ENCODE measurements at places on chromosomes 3 and 15. TPM values are rescaled to one million over a fixed set of nuclear protein-coding genes. Genes with fewer than 3 reads are reported as not detected.

The SYNM gene
- polyA plus RNA-seq: 5.4 TPM

DNA sequence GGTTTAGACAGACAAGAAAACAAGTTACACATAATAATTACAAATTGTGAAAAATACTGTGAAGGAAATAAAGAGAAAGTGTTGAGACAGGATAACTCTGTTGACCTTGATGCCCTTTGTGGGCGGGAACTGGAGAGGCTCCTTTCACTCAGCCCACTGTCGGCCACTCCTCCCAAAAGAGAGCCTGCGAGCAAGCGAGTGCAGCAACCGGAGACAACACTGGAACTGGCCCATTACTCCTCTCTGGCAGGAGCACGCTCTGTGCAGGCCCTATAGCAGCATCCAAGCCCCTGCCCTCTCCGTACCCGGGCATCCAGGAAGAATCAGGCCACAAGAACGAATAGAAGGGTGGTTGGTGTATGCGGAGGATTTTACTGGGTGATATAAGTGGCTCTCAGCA is 16.2 kb upstream of the DUT start:
- no peaks in the 10 kb centered on the region for H3K4me1 ChIP-seq

The RBPMS2 gene
- polyA plus RNA-seq: 213 TPM

DNA sequence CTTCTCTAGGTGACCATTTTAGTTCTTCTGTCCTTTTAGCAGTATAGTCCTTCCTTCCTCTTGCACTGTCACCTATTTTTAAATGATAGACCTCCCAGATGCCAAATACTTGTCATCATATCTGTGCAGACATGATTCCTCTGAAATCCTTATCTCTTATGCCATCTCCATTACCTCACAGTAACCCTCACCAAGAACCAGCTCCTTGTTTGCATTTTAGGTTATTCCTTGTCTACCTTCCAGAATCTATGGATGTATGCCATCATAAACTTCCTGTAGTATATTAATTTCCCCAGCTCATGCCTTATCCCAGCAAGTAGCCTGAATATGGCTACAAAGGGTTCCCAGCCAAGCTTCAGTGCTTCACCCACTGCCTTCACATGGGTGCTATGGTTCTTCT is 1347.2 kb downstream of the ROBO1 start:
- no peaks in the 10 kb centered on the region for H3K4me1 ChIP-seq
- H3K27me3 ChIP-seq: no peaks in the 10 kb centered on the region
- no peak for DNase-seq
- no peaks in the 10 kb centered on the region for H3K36me3 ChIP-seq
- H3K27ac ChIP-seq: no peak overlapping the region

- H3K27ac ChIP-seq: no peak overlapping the region
- no peaks in the 10 kb centered on the region for H3K27me3 ChIP-seq
- H3K4me3 ChIP-seq: no peak overlapping the region
- H3K4me1 ChIP-seq: no peaks in the 10 kb centered on the region
Observed at GRCh38 chr15:92289733-92290132, 103.9 kb upstream of the ST8SIA2 start.

The KBTBD13 gene
- polyA plus RNA-seq: 5.0 TPM

DNA sequence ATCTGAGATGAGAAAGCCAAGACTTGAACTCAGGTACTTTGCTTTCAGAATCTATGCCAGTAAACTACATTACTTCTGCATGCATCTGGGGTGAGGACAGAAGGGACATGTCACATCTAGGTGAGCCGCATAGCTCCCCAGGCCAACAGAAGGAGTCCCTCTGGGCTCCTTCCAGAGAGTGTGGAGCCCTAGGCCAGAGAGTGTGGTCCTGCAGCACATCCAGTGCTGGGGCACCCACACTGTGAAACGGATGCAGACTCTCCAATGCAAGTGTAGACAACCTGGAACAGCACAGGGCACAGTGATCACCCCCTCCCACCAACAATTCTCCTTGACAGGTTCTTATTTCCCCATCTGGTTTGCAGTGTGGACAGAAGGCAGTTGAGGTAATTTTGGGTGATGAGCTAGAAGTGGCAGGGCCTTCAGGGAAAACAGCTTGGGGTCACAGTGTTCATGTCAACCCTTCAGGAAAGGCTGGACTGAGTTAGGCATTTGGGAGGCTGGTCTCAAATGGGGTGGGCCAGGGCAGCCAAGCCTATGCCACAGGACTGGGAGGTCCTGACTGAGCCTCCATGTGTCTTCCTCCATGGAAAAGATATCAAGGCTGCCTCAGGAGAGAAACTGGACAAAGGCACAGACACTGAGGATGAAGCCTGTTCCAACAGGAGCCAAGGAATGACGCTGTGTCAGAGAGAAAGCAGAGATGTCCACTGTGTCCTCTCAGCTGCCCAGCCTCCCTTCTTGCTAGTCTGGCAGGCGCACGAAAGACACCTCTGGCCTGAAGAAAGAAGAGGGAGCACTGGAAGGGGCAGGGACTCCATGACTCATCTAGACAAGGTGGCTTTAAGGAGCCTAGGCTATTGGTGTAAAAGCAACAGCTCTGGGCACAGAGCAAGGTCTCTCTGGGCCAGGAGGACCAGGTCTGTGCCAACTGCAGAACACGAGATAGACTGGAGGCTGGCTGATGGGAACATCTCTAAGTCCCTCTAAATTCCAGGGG is 1.7 kb downstream of the PLCD1 start:
- no peaks in the 10 kb centered on the region for H3K36me3 ChIP-seq
- H3K27ac ChIP-seq: no peak overlapping the region
- no peak overlapping the region for H3K4me3 ChIP-seq
- DNase-seq: no peak

The EIF5A2 gene
- polyA plus RNA-seq: 12.2 TPM

The ST8SIA2 gene
- 4.5 TPM for polyA plus RNA-seq

DNA sequence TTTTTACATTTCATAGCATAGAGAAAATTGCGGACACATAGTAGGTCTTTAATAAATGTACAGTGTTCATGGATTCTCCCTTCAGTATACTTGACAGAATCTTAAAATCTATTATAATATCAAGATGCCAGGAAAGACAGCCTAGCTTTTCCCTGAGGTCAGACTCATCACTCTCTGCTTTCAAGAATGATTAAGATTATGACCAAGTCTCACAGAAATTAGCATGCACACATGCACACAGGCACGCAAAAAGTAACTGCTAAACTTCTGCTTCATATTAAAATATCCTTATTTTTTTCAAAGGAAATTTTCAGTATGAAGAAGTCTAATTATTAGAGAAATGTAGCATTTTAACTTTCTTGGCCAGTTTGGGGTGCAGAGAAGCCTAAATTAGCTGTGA is 493.8 kb upstream of the NECTIN3 start:
- no peak overlapping the region for H3K4me3 ChIP-seq
- H3K36me3 ChIP-seq: no peaks in the 10 kb centered on the region
- H3K27ac ChIP-seq: no peak overlapping the region
- no peak for DNase-seq
- H3K27me3 ChIP-seq: no peaks in the 10 kb centered on the region

GRCh38 chr15:92400980-92401787 is 7.5 kb downstream of the ST8SIA2 start:
- H3K27ac ChIP-seq: no peak overlapping the region
- no peaks in the 10 kb centered on the region for H3K36me3 ChIP-seq
- H3K27me3 ChIP-seq: no peaks in the 10 kb centered on the region

The GOLGA8G gene
- polyA plus RNA-seq: not detected

- no peak overlapping the region for H3K4me3 ChIP-seq
- H3K4me1 ChIP-seq: no peaks in the 10 kb centered on the region
- H3K27ac ChIP-seq: no peak overlapping the region
- no peaks in the 10 kb centered on the region for H3K36me3 ChIP-seq
- DNase-seq: no peak
- H3K27me3 ChIP-seq: peaks cover 91% of the 10 kb centered on the region
Observed at GRCh38 chr15:66254951-66255676, 1.6 kb upstream of the MEGF11 start.

DNA sequence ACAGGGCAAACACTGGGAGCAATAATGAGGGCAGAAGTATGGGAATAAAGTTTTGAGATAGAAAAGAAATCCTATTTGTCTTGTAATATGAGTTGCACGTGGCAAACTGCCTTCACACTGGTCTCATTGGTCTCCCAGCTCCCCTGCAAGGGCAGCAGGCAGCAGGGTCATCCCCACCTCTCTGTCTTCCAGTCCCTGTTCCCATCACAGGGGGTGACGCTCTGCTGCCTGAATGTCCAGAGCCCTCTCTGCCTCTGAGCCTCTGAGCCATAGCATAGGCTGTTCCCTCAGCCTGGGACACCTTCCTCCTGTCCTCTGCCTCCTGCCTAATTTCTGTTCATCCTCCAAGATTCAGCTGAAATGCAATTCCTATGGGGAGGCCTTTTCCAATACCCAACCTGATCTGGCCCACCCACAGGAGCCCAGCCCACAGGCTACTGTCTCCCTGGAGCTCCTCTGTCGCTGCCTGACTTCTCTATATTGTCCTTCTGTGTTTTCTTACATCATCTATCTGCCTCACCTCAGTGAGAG is 12.1 kb upstream of the SKOR1 start:
- peaks cover 88% of the 10 kb centered on the region for H3K27me3 ChIP-seq
- no peak overlapping the region for H3K27ac ChIP-seq
- no peaks in the 10 kb centered on the region for H3K36me3 ChIP-seq
- no peak overlapping the region for H3K4me3 ChIP-seq
- DNase-seq: no peak
- no peaks in the 10 kb centered on the region for H3K4me1 ChIP-seq

- DNase-seq: no peak
- peaks cover 16% of the 10 kb centered on the region for H3K4me1 ChIP-seq
- H3K4me3 ChIP-seq: no peak overlapping the region
- no peaks in the 10 kb centered on the region for H3K36me3 ChIP-seq
Observed at GRCh38 chr3:38469852-38470251, 16.2 kb downstream of the ACVR2B start.

The DNASE1L3 gene
- polyA plus RNA-seq: 0.51 TPM

GRCh38 chr3:105572501-105572900 is 205.8 kb downstream of the ALCAM start:
- H3K27me3 ChIP-seq: no peaks in the 10 kb centered on the region
- no peaks in the 10 kb centered on the region for H3K4me1 ChIP-seq
- DNase-seq: no peak

DNA sequence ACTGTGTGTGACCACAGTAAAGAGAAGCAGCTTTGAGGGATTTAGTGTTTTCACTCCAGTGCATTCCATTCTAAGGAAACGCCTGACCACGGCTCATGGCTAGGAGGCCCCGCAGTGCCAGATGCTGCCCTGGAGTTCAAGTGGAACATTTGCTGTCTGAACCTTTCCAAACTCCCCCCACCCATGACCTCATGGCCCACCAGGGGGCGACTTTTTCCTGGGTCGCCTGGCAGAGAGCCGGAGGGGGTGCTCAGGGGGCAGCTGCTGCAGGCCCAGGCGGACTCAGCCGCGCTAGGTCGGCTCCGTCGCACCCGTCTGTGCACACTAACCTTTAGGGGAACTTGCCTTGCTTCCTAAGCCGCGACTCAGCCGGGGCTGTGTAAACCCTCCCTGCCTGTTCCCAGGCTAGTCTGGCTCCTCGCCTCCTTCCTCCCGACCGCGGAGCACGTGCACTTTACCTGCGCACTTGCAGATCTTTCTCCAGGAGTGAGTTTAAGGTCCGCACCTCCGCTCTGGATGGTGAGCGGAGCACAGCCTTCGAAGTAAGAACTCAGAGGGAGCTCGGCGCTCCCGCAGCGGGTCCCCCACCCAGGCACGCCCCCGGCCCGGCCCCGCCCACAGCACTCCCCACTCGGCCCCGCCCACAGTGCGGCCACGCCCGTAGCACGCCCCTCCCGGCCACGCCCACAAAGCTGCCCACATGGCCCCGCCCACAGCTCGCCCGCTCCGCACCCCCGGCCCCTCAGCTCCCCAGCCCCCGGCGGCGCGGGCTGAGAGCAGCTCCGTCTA is at the start of gene OCA2:
Gene OCA2, minus strand, starts transcription at position 550 of the 789 bp plus-strand sequence. CDS start 17,441 bp downstream, outside the sequence.
- DNase-seq: peak; percentile 89
- no peak within 1 kb of the TSS for H3K27ac ChIP-seq
- H3K27me3 ChIP-seq: peaks cover 74% of the 10 kb centered on the region
- no peaks in the 10 kb centered on the region for H3K36me3 ChIP-seq
- H3K4me3 ChIP-seq: peak within 1 kb of the TSS; percentile 15

DNA sequence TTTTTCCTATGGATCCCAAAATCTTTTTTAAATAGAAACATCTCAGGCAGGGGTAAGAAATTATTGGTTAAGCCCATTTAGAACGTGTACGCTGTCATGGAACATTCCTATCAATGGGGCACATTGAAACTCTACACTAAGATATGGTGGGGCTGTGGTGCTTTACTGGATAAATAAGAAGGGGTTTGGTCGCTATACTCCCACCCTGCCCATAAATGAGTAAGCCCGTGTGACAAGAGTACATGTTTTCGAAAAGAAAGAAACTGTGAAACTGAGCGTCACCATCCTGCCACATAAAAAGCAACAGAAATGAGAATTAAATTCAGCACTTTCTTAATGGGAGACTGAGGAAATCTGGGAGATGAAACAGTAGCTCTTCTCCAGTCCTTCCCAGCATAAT is 929.7 kb upstream of the CFAP20DC start:
- H3K27me3 ChIP-seq: no peaks in the 10 kb centered on the region
- no peaks in the 10 kb centered on the region for H3K36me3 ChIP-seq
- H3K27ac ChIP-seq: no peak overlapping the region

The CAMP gene
- polyA plus RNA-seq: not detected

GRCh38 chr3:19901918-19902317 is 32.1 kb downstream of the EFHB start:
- no peaks in the 10 kb centered on the region for H3K36me3 ChIP-seq
- H3K4me1 ChIP-seq: no peaks in the 10 kb centered on the region
- H3K4me3 ChIP-seq: no peak overlapping the region
- H3K27me3 ChIP-seq: no peaks in the 10 kb centered on the region
- DNase-seq: no peak

The CYP1A2 gene
- not detected for polyA plus RNA-seq

DNA sequence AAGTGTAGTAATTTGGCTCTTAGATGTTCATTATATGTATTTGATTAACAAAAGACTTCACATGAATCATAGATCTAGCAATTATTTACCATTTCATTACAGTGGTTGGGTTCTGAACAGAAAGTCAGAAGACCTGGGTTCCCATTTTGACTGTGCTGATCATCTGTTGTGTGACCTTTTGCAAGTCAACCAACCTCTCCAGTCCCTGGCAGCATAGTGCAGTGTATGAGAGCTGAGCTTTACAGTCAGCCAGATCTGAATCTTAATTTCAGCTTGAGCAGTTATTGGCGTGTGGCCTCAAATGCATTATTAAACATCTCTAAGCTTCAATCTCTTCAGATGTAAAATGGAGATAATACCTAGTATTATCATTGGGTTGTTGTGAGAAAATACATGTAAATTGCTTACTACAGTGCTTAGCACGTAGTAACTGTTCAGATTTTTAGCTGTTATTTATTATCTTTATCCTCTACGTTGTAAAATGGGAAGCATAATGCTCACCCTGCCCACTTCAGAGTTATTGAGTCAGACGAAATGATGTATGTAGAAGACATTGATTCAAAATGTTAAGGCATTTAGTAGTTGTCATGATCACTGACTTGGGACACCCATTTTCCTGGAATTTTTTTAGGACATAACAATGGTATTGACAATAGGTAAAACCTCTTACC is 104.0 kb downstream of the KLHL25 start:
- H3K4me1 ChIP-seq: peaks cover 50% of the 10 kb centered on the region
- H3K27ac ChIP-seq: peak overlapping the region; percentile 30
- H3K36me3 ChIP-seq: peaks cover 19% of the 10 kb centered on the region
- DNase-seq: no peak
- H3K27me3 ChIP-seq: no peaks in the 10 kb centered on the region

Data from cardiac muscle cell (in vitro differentiated cells and primary cell).